ENCODE measurements at places on chromosomes 11 and 22. TPM values are rescaled to one million over a fixed set of nuclear protein-coding genes. Genes with fewer than 3 reads are reported as not detected.
A peak's percentile ranks its signal among the peaks of the same experiment; 100 is the strongest.

DNA sequence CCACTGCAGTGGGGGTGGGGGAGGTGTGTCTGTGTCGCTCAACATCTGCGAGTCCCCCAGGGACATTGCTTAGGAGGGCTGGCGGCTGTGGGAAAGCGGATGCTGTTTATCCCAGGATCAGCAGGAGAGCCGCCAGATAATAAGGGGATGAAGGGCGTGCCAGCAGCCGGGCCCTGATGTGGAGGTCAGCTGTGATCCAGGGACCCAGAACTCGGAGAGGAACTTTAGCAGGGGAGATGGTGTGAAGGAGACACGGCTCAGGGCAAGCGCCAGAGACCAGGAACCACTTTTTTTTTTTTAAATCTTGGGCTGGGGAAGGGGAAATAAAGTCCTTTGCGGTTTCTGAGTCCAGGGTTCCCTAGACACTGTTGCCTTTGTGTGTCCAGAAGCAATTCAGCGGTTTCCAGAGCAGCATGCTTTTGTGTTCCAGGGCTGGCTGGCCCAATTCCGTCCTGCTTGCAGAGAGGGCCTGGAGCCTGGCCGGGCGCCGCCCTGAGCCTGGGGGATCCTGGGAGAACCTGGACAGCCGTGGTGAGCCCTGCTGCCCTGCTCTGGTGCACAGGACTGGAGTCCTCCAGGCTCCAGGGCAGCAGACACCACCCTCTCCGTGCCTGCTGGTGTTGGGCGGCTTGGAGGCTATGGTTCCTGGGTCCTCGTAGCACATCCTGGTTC lies at the start of gene GRAMD4:
Gene GRAMD4 (plus strand): TSS at position 557 of the 672 bp plus-strand sequence. CDS start 6,414 bp downstream, outside the sequence.
- DNase-seq, result peak; percentile 71
- H3K27me3 ChIP-seq, result no peaks in the 10 kb centered on the region
- no peak within 1 kb of the TSS for H3K4me3 ChIP-seq
- H3K27ac ChIP-seq, result peak within 1 kb of the TSS; percentile 62
- H3K4me1 ChIP-seq, result peaks cover 64% of the 10 kb centered on the region

DNA sequence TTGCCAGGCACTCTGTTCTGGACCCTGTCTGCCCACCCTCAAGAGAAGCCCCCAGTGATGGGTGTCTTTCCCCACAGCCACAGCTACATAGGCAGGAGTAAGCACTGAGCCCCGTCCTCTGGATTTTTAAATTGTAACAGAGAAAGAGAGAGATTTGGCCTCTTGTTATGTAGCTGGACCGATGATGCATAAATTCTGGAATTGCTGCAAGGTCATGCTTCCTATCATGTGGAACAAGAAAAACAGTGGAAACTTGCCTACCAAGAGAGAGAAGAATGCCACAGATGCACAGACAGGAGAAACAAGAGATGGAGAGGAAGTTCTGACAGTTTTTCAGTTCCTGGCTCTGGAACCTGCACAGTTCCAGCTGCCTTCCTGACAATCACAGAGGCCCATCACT lies 150.2 kb downstream of the ETS1 start:
- H3K27me3 ChIP-seq, result no peaks in the 10 kb centered on the region
- H3K36me3 ChIP-seq, result no peaks in the 10 kb centered on the region
- no peak for DNase-seq
- no peak overlapping the region for H3K4me3 ChIP-seq

DNA sequence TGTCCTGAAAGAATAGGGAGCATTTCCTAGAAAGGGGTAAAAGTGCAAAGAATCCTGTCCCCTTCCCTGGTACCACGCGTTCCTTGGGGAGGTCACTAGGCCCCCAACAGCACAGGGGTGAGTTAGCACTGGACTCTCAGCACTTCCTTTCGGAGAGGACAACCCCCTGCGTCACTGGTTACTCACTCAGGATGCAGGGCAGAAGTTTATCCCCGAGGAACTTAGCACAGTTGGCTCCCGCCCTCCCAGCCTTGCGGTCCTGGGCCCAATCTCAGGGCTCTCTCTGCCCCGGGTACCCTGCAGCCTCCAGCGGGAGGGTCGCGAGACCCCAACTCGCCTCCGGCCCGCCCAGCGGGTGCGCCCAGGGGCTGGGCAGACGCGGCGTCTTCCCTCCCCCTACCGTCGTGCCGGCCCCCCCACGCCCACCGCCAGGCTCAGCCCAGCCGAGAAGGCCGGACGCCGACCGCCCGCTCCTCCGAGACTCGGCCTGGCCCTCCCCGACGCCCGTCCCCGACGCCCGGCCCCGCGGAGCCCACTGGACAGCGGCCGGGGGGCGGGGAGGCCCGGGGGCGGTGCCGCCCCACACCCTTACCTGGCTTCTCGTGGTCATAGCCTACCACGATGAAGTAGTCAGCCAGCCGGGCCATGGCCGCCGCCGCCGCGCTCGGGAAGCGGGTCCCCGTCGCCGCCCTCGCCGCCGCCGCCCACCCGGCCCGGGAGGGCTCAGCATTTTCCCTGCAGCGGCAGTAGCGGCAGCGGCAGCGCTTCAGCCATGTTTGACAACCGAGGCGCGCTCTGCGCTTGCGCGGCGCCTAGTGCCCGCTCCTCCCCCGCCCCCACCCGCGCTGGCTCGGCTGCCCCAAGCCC lies at the start of gene SBF2:
Gene SBF2 (minus strand): TSS at position 797 of the 867 bp plus-strand sequence. CDS start 150 bp downstream, at position 647.
- H3K4me3 ChIP-seq, result peak within 1 kb of the TSS; percentile 88
- no peaks in the 10 kb centered on the region for H3K27me3 ChIP-seq
- no peaks in the 10 kb centered on the region for H3K36me3 ChIP-seq
- DNase-seq, result peak; percentile 95

DNA sequence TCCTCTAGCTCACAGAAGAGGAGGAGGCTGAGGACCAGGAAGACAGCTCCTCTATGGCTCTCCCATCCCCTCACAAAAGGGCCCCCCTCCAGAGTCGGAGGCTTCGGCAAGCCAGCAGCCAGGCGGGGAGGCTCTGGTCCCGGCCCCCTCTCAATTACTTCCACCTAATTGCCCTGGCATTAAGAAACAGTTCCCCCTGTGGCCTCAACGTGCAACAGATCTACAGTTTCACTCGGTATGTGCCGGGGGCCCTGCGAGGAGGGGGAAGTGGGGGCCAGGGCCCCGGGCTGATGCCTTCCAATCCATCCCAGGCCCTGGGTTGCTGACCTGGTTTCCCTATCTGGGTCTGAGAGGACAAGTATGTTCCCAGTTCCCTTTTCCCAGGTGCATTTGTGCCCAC lies 7.9 kb downstream of the FOXR1 start:
- no peak for DNase-seq
- H3K27me3 ChIP-seq, result no peaks in the 10 kb centered on the region
- H3K36me3 ChIP-seq, result no peaks in the 10 kb centered on the region
- no peak overlapping the region for H3K27ac ChIP-seq

DNA sequence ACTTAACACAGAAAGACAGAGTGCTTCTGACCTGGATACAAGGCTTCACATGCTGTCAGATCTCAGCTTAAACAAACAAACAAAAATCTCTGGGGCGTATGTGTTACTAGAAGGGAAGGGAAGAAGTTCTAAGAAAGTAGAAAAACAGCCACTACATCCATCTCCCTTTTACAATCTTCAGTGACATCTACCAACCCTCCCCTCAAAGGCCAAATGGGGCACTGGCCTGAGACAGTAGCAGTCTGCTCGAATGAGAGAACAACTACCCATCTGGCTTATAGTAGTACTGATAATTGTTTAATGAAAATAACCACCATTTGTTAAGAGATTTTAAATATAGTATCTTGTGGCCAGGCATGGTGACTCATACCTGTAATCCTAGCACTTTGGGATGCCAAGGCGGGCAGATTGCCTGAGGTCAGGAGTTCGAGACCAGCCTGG lies 29.4 kb downstream of the CCDC83 start:
- H3K4me3 ChIP-seq, result no peak overlapping the region
- no peaks in the 10 kb centered on the region for H3K27me3 ChIP-seq
- H3K4me1 ChIP-seq, result no peaks in the 10 kb centered on the region

DNA sequence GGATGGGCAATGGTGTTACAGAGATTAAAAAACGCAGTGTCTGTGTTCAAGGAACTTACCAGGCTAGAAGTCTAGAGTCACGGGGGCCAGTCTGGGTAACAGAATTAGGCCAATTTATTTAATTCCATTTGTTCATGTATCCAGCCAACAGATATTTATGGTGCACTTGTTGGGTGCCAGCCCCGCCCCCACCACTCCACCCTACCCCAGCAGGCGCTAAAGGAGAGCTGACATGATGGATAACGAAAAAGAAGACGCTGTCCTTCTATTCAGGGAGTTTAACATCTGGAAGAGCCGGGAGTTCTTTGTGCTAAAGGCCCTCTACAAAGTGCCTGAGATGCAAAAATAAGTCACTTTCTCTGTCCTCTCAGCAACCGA lies 1.1 kb upstream of the BMAL1 start:
- DNase-seq, result no peak
- H3K27me3 ChIP-seq, result no peaks in the 10 kb centered on the region

DNA sequence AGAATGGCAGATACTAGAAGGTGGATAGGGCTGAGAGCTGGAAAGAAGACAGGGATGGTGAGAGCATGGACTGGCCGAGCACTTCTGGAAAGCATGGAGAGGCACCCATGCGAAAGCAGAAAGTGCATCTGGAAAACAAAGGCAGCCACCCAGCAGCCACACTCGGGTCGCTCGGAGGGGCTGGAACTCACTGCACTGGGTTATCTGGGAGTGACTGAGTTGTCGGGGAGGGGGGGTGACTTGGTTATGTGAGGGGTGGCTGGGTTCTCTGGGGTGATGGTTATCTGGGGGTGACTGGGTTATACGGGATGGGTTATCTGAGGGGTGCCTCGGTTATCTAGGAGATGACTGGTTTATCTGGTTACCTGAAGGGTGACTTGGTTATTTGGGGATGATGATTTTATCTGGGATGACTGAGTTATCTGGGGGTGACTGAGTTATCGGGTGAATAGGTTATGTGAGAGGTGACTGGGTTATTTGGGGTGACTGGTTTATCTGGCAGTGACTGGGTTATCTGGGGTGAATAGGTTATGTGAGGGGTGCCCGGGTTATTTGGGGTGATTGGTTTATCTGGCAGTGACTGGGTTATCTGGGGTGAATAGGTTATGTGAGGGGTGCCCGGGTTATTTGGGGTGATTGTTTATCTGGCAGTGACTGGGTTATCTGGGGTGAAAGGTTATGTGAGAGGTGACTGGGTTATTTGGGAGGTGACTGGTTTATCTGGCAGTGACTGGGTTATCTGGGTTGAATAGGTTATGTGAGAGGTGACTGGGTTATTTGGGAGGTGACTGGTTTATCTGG lies 2.6 kb upstream of the PANX2 start:
- no peak overlapping the region for H3K27ac ChIP-seq
- peak; percentile 19 for DNase-seq
- no peaks in the 10 kb centered on the region for H3K4me1 ChIP-seq
- H3K4me3 ChIP-seq, result no peak overlapping the region
- H3K36me3 ChIP-seq, result no peaks in the 10 kb centered on the region
- H3K27me3 ChIP-seq, result peaks cover 15% of the 10 kb centered on the region

DNA sequence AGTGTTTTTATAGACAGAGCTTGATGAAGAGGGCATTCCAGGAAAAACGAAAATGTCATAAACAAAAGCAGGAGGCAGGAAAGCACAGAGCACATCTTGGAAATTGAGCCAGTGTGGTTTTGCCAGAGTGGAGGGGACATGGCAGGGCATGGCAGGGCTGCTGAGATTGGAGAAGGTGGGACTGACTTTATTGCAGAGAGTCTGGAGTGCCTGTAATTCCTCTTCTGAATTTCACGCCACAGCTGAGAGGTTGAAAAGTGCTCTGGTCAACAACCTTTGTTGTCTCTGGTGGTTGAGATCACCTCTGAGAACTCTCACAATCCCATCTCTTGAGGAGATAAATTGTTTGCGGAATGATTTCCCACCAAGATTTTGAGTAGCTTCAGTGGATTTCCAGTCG lies 16.4 kb downstream of the SLC5A1 start:
- no peaks in the 10 kb centered on the region for H3K36me3 ChIP-seq
- H3K27ac ChIP-seq, result peak overlapping the region; percentile 73
- H3K4me3 ChIP-seq, result peak overlapping the region; percentile 15
- DNase-seq, result no peak
- H3K4me1 ChIP-seq, result no peaks in the 10 kb centered on the region

DNA sequence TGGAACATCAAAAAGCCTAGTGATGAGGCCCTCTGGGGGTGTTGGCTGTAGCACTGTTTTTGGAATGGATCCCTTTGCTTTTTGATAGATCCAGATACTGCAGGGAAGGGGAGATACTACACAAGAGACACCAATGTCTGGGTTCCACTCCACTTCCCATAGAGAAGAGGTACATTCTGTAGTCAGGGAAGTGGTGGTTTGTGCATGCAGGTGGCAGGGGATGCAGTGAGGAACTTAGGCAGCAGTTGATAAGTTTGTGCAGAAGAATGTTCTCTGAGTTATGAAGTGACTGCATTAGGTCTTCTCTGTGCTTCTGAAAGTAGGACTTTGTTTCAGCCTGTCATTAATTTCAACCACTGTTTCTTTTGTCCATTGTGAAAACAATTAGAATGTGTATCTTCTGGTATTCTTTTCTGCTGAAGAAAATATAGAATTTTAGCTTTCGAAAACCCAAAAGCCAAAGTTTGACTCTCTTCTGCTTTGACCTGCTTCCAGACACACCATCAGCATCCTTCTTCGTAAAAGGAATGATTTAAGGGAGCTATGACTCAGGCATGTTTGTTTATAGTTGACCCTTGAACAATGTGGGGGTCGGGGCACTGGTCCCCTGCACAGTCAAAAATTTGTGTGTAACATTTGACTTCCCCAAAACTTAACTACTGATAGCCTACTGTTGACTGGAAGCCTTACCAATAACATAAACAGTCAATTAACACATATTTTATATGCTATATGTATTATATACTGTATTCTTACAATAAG lies 25.6 kb downstream of the PANX1 start:
- peaks cover 16% of the 10 kb centered on the region for H3K36me3 ChIP-seq
- no peak overlapping the region for H3K4me3 ChIP-seq
- H3K27ac ChIP-seq, result no peak overlapping the region
- peaks cover 32% of the 10 kb centered on the region for H3K4me1 ChIP-seq

DNA sequence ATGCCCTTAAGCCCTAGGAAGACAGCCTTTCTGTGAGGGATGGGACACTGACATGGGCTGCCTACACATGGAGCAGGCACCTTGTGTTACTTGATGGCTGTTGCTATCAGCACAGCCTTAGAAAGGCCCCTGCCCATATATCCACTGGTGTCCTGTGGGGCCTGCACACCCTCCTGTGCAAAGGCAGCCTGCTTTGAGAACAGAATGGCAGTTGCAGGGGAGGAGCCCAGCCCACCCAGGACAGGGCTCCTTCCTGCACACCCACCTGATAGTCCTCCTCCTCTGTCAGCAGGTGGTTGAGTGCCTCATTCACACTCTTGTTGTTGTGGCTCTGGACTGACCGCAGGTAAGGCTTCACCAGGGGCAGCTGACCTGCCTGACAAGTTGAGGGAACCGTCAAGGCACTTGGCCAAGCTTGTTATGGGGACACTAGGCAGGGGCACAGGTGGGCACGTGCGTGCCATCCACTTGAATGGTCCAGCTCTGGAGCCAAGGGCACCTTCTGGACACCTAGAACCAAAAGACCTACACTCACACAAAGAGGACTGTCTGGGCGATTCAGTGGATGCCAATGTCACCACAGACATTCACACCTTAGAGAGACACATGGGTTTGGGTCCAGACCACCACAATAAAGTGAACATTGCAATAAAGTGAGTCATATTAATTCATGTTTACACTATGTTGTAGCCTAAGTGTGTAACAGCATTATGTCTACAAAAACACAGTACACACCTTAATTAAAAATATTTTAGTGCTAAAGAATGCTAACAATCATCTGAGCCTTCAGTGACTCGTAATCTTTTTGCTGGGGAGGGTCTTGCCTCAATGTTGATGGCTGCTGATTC lies 9.4 kb upstream of the SLC25A1 start:
- H3K4me3 ChIP-seq, result no peak overlapping the region
- H3K36me3 ChIP-seq, result peaks cover 4% of the 10 kb centered on the region
- H3K27ac ChIP-seq, result no peak overlapping the region
- H3K27me3 ChIP-seq, result no peaks in the 10 kb centered on the region

TMEM121B gene
- total RNA-seq, result 1.6 TPM

LRRN4CL gene
- total RNA-seq, result 2.4 TPM

SYCE3 gene
- total RNA-seq, result not detected

OR51B4 gene
- total RNA-seq, result not detected

All from heart left ventricle (tissue), 16 donors.